Activated CD8-positive, alpha-beta memory T cell treated with anti-CD3 and anti-CD28 coated beads, Interleukin-2, amount 10 ng/mL, durations not matched to agents 7 days and 5 days (primary cell): ENCODE measurements at places on chromosomes 2 and 18. TPM values are rescaled to one million over a fixed set of nuclear protein-coding genes. Genes with fewer than 3 reads are reported as not detected.

GRCh38 chr2:17373041-17373440 lies 145.2 kb downstream of the RAD51AP2 start:
- H3K36me3 ChIP-seq, result no peaks in the 10 kb centered on the region
- H3K4me1 ChIP-seq, result no peaks in the 10 kb centered on the region
- H3K27me3 ChIP-seq, result no peaks in the 10 kb centered on the region
- H3K4me3 ChIP-seq, result no peak overlapping the region
- H3K27ac ChIP-seq, result no peak overlapping the region

GRCh38 chr2:159953136-159953823 lies 109.1 kb downstream of the PLA2R1 start:
- no peaks in the 10 kb centered on the region for H3K36me3 ChIP-seq
- peaks cover 32% of the 10 kb centered on the region for H3K27me3 ChIP-seq
- H3K4me1 ChIP-seq, result no peaks in the 10 kb centered on the region
- H3K4me3 ChIP-seq, result no peak overlapping the region
- DNase-seq, result no peak
- no peak overlapping the region for H3K27ac ChIP-seq

DNA sequence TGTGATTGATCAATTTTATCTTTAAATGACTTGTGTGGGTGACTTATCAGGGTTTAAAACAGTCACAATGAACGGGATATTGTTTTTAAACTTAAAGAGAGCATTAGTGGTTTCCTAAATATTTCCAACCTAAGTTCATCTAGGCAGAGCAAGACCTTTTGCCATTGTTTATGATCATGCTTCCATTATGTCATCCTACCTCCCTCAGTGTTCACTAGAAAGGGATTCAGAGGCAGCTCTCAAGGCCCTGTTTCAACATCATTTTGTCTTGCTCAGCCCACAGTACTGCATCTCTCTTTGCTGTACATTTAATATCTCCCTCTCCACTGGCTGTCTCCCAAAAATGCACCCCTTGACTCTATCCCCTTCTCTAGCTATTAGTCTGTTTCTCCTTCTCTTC lies 21.5 kb upstream of the PELI1 start:
- no peak overlapping the region for H3K27ac ChIP-seq
- H3K27me3 ChIP-seq, result no peaks in the 10 kb centered on the region
- no peaks in the 10 kb centered on the region for H3K4me1 ChIP-seq
- no peak for DNase-seq

- no peaks in the 10 kb centered on the region for H3K4me1 ChIP-seq
- DNase-seq, result peak; percentile 63
- no peak overlapping the region for H3K27ac ChIP-seq
- no peaks in the 10 kb centered on the region for H3K27me3 ChIP-seq
- H3K4me3 ChIP-seq, result no peak overlapping the region
Observed at GRCh38 chr2:95389245-95390119, 13.0 kb upstream of the FAHD2A start.

DNA sequence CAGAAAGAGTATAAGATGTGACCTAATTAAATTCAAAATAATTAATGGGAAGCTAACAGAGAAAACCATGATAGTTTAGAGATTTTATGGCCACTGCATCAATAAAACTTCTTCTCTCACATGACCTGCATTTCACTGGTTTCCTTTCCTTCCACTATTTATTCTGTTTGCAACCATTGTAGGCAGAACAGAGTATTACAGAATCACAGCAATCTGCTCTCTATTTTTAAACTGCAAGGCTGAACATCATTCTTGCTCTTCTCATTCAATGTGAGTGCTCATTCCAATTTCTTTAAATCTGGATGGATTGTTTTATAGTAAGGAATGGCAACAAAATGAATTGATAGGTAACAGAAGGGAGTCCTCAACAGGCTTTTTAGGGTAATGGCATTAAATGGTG lies 715.5 kb upstream of the RAB6C start:
- DNase-seq, result no peak
- H3K4me3 ChIP-seq, result no peak overlapping the region
- H3K27ac ChIP-seq, result no peak overlapping the region

- no peaks in the 10 kb centered on the region for H3K27me3 ChIP-seq
- H3K4me1 ChIP-seq, result no peaks in the 10 kb centered on the region
Observed at GRCh38 chr2:209323738-209324137, 100.1 kb upstream of the MAP2 start.

DNA sequence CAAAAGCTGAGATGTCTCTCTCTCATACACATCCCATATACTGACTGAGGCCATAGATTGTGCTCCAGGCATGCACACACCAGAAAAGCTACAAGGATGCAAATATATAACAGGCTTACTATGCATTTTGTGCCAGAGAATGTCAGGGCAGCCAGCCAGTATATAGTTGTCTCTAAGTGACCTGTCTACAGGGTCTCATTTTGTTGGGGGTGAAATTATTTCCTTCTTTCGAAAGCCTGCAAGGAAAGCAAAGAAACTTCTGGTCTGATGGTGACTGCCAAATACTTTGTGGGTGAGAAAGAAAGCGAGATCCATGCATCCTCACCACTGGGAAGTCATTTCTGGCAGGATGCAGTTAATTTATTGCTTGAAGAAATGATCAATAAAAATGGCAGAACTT lies 70.2 kb downstream of the CDCA7 start:
- no peaks in the 10 kb centered on the region for H3K36me3 ChIP-seq
- H3K27me3 ChIP-seq, result peaks cover 22% of the 10 kb centered on the region
- no peak for DNase-seq
- no peak overlapping the region for H3K27ac ChIP-seq

DNA sequence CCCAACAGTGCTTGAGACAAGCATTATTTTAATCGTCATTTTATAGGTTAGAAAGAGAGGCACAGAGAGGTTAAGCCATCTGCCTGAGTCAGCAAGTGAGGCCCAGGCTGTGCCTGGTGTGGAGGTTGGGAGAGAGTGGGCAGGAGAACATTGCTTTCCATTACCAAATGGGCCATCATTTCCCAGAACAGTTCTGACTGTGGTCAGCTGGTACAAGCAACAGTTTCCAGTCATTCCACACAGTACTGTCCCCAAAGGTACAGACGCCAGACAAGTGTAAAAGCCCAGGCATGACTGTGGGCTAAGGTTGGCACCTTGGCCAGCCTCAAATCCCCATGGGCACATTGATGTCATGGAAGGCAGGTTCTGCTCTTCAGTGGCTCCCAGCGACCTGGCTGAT lies 98.2 kb upstream of the LCLAT1 start:
- H3K4me3 ChIP-seq, result no peak overlapping the region
- H3K36me3 ChIP-seq, result peaks cover under 1% of the 10 kb centered on the region
- no peaks in the 10 kb centered on the region for H3K4me1 ChIP-seq
- DNase-seq, result no peak
- H3K27ac ChIP-seq, result no peak overlapping the region

- peaks cover 40% of the 10 kb centered on the region for H3K4me1 ChIP-seq
- no peak for DNase-seq
- H3K27ac ChIP-seq, result no peak overlapping the region
- H3K36me3 ChIP-seq, result peaks cover 8% of the 10 kb centered on the region
- no peak overlapping the region for H3K4me3 ChIP-seq
- H3K27me3 ChIP-seq, result peaks cover 7% of the 10 kb centered on the region
Observed at GRCh38 chr18:46171331-46171730, 67.1 kb downstream of the HAUS1 start.

- H3K27ac ChIP-seq, result no peak overlapping the region
- no peak overlapping the region for H3K4me3 ChIP-seq
- no peaks in the 10 kb centered on the region for H3K27me3 ChIP-seq
Observed at GRCh38 chr2:112092286-112093041, 37.4 kb downstream of the TMEM87B start.

- no peak overlapping the region for H3K4me3 ChIP-seq
- DNase-seq, result no peak
- H3K27ac ChIP-seq, result no peak overlapping the region
- H3K4me1 ChIP-seq, result no peaks in the 10 kb centered on the region
- H3K27me3 ChIP-seq, result no peaks in the 10 kb centered on the region
- H3K36me3 ChIP-seq, result no peaks in the 10 kb centered on the region
Observed at GRCh38 chr18:6737833-6738232, 8.3 kb downstream of the ARHGAP28 start.

- no peaks in the 10 kb centered on the region for H3K36me3 ChIP-seq
- DNase-seq, result no peak
- H3K4me3 ChIP-seq, result no peak overlapping the region
- H3K27ac ChIP-seq, result no peak overlapping the region
- H3K4me1 ChIP-seq, result peaks cover 1% of the 10 kb centered on the region
- H3K27me3 ChIP-seq, result peaks cover 74% of the 10 kb centered on the region
Observed at GRCh38 chr2:219527076-219527394, 12.8 kb downstream of the ASIC4 start.

DNA sequence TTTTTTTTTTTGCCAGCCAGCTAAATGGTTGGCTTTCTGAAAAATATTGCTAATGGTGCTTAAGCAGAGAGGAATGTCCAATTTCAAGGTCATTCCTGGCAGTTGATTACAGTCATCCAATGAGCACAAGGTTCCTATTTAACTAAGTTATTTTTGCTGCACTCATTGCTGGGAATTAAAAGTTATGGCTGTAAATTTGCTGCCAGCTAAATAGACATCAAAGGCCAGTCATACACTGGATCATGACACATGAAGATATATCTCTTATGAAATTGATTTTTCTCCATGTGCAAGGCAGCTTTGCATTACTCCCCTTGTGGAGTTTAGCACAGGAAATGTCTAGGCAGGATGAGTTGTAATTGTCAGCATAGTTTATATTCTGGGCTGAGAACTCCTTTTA lies 1898.4 kb upstream of the CELF4 start:
- H3K4me1 ChIP-seq, result no peaks in the 10 kb centered on the region
- no peak for DNase-seq
- H3K36me3 ChIP-seq, result no peaks in the 10 kb centered on the region
- H3K4me3 ChIP-seq, result no peak overlapping the region
- no peak overlapping the region for H3K27ac ChIP-seq

DNA sequence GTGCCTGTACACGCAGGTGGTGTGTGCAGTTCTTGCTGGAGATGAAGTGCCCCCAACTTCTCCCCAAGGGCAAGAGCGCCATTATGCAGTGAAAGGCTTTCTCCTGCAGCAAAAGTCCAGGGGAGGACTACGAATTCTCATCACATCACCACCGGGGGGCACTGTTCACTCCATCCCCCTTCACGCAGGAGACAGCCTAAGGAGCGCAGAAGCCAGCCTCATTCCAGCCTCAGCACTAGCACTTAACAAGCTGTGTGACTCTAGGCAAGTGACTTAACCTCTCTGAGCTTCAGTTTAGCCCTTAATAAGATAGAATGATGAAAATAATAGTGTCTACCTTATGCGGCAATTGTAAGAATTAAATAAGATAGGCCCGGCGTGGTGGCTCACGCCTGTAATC lies 32.3 kb downstream of the DNMT3A start:
- H3K4me3 ChIP-seq, result no peak overlapping the region
- DNase-seq, result peak; percentile 77
- H3K36me3 ChIP-seq, result peaks cover 31% of the 10 kb centered on the region

DNA sequence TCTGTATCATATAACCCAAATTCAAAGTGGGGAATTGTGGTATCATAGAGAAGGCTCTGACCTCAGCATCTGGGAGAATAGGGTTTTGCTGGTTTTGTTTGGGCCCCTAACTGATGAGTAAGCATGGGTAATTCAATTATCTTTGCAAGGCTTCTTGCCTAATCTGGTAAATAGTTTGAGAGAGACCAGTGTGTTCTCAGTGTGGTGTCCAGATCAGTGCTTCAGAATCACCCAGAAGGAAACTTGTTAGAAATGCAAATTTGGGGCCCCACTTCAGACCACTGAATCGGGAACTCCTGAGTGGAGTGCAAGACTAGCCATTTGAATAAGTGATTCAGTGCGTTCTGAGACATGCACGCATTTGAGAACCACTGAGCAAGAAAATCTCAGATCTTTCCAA lies 282.7 kb downstream of the EPHA4 start:
- no peak for DNase-seq
- H3K36me3 ChIP-seq, result no peaks in the 10 kb centered on the region
- no peak overlapping the region for H3K4me3 ChIP-seq
- H3K27me3 ChIP-seq, result no peaks in the 10 kb centered on the region
- H3K4me1 ChIP-seq, result no peaks in the 10 kb centered on the region
- no peak overlapping the region for H3K27ac ChIP-seq

DNA sequence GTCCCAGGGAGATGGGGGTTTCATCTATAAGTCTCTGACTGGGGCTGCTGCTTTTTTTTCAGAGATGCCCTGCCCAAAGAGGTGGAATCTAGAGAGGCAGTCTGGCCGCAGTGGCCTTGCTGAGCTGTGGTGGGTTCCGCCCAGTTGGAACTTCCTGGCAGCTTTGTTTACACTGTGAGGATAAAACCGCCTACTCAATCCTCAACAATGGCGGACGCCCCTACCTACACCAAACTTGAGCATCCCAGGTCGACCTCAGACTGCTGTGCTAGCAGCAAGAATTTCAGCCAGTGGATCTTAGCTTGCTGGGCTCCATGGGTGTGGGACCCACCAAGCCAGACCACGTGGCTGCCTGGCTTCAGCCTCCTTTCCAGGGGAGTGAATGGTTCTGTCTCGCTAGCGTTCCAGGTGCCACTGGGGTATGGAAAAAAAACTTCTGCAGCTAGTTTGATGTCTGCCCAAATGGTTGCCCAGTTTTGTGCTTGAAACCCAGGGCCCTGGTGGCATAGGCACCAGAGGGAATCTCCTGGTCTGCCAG lies 152.6 kb upstream of the CYP26B1 start:
- H3K4me3 ChIP-seq, result no peak overlapping the region
- no peaks in the 10 kb centered on the region for H3K36me3 ChIP-seq
- no peak for DNase-seq

DNA sequence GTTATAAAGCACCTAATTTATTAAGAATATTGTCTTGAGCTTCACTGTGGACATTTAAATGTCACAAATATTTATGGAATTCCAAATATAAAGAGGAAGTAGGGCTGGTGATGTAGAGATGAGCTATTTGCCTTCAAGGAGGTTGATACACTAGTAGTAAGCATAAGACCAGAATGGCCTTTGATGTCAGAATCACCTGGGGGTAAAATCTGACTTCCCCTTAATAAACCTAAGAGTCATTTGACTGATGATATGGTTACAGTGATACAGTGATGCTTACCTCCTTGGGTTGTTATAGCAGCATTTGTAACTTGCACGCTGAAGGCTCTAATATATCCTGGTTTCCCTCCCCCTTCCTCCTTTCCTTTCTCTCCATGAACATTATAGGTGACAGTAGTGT lies 143.7 kb downstream of the CERS6 start:
- H3K27ac ChIP-seq, result no peak overlapping the region
- H3K36me3 ChIP-seq, result peaks cover 6% of the 10 kb centered on the region
- H3K27me3 ChIP-seq, result no peaks in the 10 kb centered on the region
- no peak for DNase-seq
- no peak overlapping the region for H3K4me3 ChIP-seq

Gene C2orf66
- not detected for total RNA-seq

Gene CRYGD
- not detected for total RNA-seq

Gene FSHR
- total RNA-seq, result not detected

DNA sequence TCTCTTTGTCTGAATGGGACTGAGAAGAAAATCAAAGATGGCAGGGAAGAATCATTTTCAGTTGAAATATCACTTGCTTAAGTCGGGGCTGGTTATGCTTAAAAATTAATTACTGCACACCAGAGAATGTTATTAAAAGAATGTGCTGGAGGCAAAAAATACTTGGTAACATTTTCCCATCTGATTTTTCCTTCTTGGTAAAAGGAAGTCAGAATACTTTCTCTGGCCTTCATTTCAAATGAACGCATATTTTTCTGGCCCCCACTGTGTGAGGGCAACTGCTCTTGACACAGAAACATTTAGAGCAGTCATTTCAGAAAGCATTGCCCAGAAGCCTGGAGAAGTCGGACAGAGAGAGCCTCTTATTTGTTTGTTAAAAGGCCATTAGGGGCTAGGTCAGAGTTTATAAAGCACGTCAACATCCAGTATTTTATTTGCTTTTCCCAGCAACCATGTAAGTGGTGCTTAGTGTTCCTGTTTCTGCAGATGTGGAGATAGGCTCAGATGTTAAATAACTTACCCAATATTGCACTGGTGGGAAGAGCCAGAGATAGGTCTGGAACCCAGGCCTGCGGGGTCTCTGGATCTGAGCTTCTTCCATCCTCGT lies 32.9 kb upstream of the LYPD6B start:
- H3K27me3 ChIP-seq, result no peaks in the 10 kb centered on the region
- no peak for DNase-seq
